ENCODE measurements at places on chromosomes 12 and 14. TPM values are rescaled to one million over a fixed set of nuclear protein-coding genes. Genes with fewer than 3 reads are reported as not detected.

- DNase-seq = no peak
Measured at GRCh38 chr12:3122841-3123678, 45.9 kb downstream of the TSPAN9 start.

- no peak for DNase-seq
Measured at GRCh38 chr12:99068993-99069747, 424.1 kb downstream of the APAF1 start.

DNA sequence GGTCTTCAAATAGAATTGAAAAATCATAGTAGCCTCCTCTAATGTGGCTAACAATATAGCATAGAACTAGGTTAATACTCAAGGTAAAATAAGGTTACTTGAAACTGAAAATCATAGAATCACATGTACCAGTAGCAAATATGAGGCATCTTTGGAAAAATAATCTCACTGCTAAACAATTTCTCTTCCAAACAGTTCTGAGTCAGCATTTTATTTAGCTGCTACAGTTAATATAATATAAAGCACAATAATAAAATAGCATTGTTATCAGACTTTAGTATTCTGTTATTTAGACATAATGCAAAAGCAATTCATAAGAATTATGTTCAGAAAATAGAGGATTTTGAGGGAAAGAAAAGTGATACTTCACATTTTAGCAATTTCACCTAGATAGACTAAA, 35.0 kb downstream of the ERO1A start:
- DNase-seq = no peak

DNA sequence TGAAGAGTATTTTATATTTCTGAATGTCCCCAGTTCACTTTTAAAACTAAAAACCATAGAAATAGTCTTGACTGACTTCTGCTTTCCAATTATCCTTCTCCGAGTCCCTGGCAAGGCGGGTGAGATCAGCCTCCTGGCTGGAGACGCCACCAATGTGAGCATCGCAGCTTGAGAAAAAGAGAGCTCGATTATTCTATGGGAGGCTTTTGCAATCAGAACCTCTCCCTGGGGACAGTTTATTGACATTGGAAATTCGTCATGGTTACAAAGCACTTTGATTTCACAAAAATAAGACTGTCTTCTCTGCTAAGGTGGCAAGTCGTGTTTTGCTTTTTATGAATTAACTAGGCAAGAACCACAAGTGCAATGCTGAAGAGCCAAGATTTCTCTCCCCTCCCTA, 23.6 kb upstream of the GPHB5 start:
- DNase-seq = no peak

- peak; percentile 86 for DNase-seq
Measured at GRCh38 chr12:48817873-48818830, at the start of gene CACNB3. Gene CACNB3, plus strand, starts transcription at chr12:48818496. Its CDS starts 434 bp downstream, at chr12:48818930.

GRCh38 chr12:4448943-4449850, 3.6 kb upstream of the FGF6 start:
- DNase-seq = no peak

- peak; percentile 35 for DNase-seq
Measured at GRCh38 chr14:51860825-51861499, 550 bp downstream of the GNG2 start.

DNA sequence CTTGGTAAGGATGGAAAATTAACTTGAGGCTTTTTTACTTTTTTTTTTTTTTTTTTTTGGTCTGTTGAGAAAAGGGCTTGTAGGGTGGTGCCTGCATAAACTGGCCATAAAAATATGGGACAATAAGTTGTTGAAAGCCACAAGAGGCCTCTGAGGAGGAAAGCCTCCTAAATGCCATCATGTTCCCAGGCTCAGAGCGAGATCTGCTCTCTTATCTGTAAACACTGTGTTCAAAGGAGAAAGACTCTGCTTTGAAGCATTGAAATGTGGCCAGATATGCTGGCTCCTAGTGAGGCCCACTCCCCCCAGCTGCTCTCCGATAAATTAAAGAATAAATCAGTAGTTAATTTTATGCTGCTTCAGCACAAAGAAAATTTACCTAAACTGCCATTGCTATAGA, 504.9 kb downstream of the DIO2 start:
- no peak for DNase-seq

DNA sequence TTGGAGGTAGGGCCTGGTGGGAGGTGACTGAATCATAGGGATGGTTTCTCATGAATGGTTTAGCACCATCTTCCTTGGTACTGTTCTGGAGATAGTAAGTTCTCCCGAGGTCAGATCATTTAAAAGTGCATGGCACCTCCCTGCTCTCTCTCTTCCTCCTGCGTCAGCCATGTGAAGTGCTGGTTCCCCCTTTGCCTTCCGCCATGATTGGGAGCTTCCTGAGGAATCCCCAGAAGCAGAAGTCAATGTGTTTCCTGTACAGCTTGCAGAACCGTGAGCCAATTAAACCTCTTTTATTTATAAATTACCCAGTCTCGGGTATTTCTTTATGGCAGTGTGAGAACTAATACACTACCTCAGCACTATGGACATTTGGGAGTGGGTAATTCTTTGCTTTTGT, 4.8 kb upstream of the LGMN start:
- no peak for DNase-seq

- DNase-seq = no peak
Measured at GRCh38 chr12:92530706-92531105, 172.1 kb upstream of the PLEKHG7 start.

GRCh38 chr14:101980700-101981099, 16.3 kb downstream of the DYNC1H1 start:
- DNase-seq = no peak

DNA sequence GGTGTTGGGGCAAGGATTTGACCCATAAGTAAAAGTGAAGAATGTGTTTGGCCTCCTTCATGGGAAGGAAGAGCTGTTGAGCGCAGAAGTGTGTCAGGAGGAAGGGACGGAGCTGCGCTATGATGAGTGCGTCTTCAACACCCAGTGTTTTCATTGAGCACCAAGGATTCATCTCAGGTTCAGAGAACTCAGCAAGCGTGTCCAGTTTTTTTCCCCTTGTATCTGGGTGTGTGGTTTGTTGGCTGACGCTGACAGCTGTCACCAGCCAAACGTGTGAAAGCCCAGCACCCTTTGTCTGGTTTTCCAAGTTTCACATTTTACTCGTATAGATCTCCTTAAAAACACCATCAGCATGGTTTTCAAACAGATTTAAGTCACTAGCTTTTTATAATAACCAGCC, 12.3 kb downstream of the EP400 start:
- no peak for DNase-seq

- DNase-seq = no peak
Measured at GRCh38 chr12:13147688-13148484, 44.4 kb upstream of the GSG1 start.

DNA sequence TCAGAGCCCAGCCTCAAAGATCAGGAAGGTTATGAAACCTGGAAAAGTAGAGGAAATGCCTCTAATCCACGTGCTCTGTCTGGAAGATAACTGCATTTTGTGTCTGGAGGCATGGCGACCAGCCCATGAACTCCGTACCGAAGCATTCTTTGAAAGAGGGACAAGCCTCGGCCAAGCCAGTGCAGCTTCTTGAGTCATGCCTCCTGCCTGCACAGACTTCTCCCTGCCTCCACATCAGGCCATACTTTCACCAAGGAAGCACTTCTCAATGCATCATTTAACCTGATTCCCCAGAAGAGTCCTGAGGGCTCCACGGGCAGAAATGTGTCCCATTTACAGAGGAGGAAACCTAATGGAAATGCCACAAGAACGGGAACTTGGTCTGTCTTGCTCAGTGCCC, 3.4 kb downstream of the ACTN1 start:
- no peak for DNase-seq

DNA sequence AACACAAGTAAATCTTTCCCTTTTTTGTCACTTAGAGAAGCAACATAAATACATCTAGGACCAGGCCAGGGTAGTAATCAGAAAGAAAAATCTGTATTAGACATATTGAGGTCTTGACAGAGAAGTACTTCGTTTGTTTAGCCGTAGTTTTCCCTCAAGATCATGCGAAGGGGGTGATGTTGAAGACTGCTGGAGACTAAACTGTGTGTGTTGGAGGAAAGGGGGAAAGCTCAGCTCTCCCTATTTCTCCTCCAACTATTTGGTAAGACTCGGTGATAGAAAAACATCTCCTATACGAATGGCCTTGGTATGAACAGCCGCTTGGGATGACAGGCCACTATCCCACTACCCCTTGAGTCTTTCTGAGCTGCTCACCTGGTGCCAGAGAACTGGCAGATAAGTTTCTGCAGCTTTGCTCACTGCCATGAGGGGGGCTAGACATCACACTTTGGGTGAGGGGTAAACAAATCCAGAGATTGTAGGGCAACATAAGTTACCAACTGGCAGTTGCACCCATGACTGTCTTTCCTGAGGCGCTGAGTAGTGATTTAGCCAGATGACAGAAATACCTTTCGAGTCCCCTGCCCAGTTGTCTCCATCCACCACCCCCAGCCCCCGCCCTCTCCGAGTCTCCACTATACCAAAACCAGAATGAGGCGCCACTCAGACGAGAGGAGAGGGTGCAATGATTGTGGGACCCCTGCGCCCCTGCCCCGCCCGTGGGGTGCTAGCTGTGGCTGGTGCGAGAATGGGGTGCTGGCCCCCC, 685 bp downstream of the VAMP1 start:
- no peak for DNase-seq

GRCh38 chr14:104703269-104703668, 13.9 kb downstream of the INF2 start:
- no peak for DNase-seq

DNA sequence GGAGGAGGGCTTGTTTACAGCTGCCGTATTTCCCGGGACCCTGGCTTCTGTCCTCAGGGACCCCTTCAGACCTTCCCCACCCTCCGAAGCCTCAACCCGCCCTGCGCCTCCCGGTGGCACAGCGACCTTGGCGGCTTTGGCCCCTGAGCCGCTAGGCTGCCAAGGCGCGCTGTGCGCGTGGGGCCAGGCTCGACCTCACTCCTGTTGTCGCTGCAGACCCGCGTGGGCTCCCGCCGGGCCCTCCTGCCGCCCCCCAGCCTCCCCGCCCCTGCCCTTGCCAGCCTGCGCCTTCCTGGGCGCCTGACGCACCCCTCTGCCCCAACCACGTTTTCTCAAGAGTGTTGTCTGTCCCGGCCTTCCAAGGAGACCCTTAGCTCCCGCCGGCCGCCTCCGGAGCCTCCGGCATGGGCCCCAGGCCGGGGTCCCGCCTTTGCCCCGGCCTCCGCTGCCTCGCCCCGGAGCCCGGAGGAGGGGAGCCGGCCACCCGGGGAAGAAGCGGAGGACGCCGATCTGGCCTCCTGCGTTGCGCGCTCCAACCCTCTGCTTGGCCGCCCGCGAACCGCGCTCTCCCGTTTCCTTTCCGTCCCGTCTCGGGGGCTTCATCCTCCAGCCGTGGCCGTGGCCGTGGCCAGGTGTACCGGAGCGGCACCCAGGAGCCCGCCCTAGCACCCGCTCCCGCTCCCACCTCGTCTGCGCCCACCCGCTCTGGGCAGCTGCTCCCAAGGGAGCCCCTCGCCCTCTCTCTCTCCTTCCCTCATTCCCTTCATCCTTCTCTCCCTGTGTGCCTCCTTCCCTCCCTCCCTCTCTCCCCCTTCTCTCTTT, 19.9 kb downstream of the PPP2R5C start:
- DNase-seq = peak; percentile 51

DNA sequence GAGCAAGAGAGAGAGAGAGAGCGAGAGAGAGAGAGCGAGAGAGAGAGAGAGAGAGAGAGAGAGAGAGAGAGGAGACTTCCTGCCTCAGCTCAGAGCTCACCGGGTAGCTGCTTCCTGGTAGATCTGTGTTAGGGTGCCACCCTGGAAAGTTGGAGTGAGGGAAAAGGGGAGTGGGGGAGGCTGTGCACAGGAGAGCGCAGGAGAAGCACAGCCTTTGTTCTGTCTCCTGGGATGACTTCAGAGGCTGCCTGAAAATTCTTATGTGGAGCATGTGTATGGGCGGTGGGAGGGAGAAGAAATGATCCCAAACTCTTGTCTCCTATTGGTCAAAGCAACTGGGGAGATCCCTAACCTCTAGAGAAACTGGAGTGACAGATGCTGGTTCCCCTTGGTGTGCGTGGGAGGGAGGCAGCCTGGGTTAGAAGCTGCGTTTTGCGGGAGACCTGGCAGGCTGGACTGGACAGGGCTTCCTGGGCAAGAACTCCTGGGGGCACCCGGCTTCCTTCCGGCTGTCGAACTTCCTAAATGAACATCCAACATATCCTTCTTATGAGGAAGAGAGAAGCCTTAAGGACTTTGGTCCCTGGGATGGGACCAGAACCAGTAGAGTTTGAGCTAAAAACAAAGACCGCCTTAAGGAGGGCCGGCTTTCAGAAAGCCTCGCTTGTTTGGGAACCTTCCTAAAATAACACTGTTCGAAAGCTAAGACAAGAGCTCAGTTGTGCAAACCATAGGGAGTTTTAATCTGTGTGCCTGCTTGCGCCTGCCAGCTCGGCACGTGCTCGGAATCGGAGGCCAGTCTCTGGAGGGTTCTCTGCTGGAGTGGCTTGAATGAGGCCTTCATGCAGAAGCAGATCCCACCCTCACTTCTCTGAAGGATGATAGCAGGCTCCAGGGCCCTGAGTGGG, 30.4 kb upstream of the BEGAIN start:
- no peak for DNase-seq

DNA sequence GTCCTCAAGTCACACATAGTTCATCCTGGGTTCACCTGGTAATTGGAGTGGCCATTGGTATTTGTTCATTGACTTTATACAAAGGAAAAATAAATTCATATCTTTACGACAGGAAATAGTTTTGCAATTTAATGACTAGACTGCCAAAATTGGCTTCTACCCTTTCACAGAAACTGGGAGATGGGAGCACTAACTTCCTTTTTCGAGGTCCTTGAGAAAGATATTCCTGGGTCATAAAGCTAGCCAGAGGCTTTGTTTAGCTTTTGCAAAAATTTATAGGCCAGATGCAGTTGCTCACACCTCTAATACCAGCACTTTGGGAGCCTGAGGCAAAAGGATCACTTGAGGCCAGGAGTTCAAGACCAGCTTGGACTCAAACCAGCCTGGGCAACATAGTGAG, 10.2 kb upstream of the OR11G2 start:
- DNase-seq = no peak

DNA sequence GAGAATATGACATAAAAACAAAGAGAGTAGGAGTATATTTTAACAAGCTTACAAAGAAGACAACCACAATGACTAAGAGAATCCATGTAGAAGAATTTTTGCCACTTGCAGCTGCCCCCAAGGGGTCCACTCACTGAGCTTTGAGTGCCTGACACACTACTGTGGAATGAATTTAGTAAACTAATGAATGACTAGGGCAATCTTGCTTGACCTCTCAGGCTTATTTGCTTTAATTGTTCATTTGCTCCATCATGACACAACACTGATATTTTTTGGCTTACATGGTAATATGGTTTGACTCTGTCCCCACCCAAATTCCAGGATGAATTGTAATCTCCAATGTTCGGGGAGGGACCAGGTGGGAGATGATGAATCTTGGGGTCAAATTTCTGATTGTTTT, 249.1 kb upstream of the FAR2 start:
- DNase-seq = no peak

Gene PLEKHG7
- not detected for total RNA-seq

Gene FIGNL2
- total RNA-seq = 0.43 TPM

Gene AQP2
- total RNA-seq = not detected

Gene CBLN3
- total RNA-seq = 2.9 TPM

Gene PLEK2
- 1.0 TPM for total RNA-seq

Gene IL31
- not detected for total RNA-seq

Gene SOX5
- total RNA-seq = not detected

Gene NELL2
- total RNA-seq = 106 TPM

Gene MORN3
- total RNA-seq = 0.51 TPM

Gene BEGAIN
- total RNA-seq = 5.5 TPM

Gene IQSEC3
- total RNA-seq = 2.5 TPM

Gene FOXG1
- total RNA-seq = not detected

Gene LTBP2
- 0.04 TPM for total RNA-seq

Gene CLEC1B
- total RNA-seq = not detected

Gene TULP3
- total RNA-seq = 5.6 TPM

Gene CPNE6
- not detected for total RNA-seq

Gene LIN7A
- not detected for total RNA-seq

Gene ETFBKMT
- total RNA-seq = 0.99 TPM

Gene EFS
- not detected for total RNA-seq

Gene ARHGAP9
- total RNA-seq = 128 TPM

Gene PDE3A
- total RNA-seq = not detected

All from activated CD8-positive, alpha-beta T cell treated with anti-CD3 and anti-CD28 coated beads for 36 hours (primary cell).